ENCODE measurements at places on chromosomes 4 and X.

- no peak for DNase-seq
Measured at GRCh38 chr4:86280246-86280645, 79.6 kb downstream of the MAPK10 start.

- no peak for DNase-seq
Measured at GRCh38 chr4:56727150-56727549, 46.1 kb upstream of the HOPX start.

- peak; percentile 37 for DNase-seq
Measured at GRCh38 chr4:3047464-3048286, 26.7 kb downstream of the HTT-AS start.

GRCh38 chrX:57905141-57905540, 5.1 kb downstream of the ZXDA start:
- DNase-seq, result no peak
